ENCODE measurements at places on chromosomes 2 and 18.

- no peak for DNase-seq
Measured at GRCh38 chr2:86815611-86816010, 24.9 kb upstream of the CD8A start.

- no peak for DNase-seq
Measured at GRCh38 chr18:63828656-63829055, 53.4 kb downstream of the SERPINB7 start.

DNA sequence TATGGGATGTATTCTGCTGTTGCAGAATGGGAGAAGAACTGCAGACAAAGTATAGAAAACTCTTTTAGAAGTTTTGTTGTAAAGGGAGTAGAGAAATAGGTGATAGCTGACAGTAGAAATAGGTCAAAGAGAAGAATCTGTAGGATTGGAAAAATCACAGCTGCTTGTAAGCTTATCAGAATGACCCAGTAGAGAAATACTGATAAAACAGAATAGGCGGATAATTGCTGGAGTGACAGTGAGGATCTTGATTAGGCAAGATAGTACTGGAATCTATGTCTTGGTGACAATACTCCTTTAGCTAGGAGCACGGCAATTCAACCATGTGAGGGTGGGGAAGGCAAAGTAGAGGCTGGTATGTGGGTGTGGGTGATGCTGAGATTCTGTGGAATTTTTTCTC, 4.5 kb upstream of the SMAD4 start:
- no peak for DNase-seq

GRCh38 chr18:65567372-65567771, 183.4 kb upstream of the CDH7 start:
- DNase-seq: peak; percentile 20

GRCh38 chr18:72201032-72201431, 343.1 kb downstream of the CBLN2 start:
- no peak for DNase-seq

DNA sequence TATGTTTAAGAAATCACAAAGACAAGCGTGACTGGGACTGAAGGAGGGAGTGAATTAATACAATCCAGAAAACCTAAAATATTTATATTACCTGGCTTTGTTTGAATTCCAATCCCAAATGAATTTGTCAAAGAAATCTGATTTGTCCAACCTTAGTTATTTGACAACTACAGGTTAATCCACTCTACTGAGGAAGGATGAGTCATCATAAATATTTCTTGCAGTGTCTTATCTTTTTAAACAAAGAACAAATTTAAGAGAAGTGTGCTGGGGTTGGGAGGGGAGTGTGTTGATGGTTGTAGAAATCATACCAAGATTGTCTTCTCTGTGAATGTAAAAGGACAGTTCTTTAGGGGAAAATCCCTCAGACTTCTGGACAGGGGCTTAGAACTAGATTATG, 1106.3 kb upstream of the SLC39A10 start:
- no peak for DNase-seq

DNA sequence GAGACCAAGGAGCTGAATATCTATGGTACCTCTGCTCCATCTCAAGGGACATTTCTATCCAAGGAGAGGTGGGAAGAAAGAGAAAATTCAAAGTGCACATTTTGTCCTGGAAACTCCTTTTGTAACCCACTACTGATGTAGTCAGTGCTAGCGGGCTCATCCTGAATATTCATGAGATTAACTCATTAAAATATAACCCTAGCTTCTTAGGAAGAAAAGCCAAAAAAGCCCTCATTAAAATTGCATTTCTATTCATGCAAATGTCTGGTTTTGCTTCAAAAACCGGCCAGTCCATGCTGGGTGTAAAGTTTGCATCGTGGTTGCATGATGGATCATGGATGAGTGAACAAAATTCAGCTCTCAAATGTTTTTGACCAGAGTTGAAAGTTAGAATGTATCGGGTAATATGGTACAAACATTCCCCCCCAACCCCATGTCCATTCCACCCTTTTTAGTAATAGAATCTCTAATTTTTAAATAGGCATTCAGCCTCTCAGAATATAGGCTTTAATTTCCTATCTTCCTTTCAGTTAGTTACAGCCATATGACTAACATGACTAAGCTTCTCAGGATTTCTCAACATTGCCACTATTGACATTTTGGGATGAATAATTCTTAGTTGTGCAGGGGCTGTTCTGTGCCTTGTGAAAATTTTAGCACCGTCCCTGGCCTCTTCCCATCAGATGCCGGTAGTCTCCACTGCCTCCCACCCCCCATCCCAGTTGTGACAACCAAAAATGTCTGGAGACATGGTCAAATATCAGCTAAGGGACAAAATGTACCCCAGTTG, 104.2 kb upstream of the RND3 start:
- DNase-seq: no peak

DNA sequence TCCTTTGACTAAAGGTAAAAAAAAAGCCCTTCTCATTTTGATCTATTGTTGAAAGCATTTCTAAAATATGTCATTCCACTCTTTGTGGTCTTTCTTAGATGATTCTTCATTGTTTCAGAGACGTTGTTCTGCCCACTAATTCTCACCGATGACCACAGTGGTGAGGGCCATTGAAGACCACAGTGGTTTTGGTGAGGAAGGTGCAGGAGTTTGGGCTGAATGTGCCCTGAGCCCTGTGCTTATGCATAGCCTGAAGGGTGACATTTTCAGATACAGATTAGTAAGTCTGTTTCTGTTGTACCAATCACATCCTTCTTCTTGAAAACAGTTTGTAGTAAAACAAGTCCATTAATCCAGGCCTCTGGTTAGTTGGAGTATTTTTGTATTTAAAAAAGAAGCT, 251.3 kb upstream of the ATP5MC3 start:
- no peak for DNase-seq

- DNase-seq: peak; percentile 75
Measured at GRCh38 chr2:207474863-207475485, 54.8 kb upstream of the CREB1 start.

DNA sequence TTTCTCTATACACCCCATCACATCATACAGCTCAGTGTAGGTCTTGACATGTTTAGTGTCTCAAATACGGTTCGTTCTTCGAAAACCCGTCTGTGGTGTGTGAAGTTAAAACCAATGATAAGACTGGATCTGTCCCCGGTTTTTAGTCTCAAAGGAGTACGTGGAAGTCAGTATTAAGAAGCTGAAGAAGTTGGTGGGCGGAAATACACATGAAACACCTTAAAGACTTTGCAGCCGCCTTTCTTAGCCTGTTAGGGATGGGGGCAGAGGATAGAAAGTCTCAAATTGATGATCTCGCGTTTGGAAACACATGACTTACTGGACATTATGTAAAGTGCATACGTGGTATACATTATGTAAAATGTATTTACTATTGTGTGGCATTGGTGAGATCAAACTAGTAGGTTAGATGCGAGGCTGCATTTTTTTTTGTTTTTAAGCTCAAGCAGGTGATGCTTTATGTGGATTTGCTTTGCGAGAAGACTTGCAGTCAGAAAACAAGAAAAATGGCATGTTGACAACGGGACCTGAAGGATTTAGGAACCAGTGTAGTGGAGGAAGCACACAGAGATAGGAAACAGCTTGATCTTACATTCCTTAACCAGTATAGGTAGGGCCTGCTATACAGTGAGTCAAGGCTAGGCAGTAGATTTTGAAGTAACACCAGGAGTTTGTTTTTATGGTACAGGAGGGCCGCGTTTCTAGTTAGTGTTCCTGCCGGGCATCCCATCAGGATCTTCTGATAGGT, 1.2 kb downstream of the CNOT11 start:
- DNase-seq: no peak

DNA sequence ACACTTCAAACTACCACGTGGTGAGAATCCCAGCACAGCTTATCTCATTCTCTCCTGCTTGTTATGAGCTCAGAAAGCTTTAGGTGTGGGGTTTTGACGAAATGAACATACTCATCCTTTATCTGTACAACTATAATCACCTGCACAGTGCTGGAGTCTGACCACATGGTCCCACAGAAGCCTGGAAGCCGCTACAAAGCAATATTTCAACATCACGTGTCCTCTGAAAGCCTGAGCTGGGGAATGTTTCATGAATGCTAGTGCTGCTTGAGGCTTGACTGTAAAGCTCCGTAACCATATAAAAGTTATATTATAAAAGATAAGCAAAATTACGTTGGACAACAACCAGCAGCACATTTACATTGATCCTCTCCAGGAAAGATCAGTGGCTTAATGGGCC, 43.9 kb downstream of the PIEZO2 start:
- DNase-seq: no peak

- DNase-seq: no peak
Measured at GRCh38 chr18:78169174-78169864, 810.3 kb upstream of the SALL3 start.

DNA sequence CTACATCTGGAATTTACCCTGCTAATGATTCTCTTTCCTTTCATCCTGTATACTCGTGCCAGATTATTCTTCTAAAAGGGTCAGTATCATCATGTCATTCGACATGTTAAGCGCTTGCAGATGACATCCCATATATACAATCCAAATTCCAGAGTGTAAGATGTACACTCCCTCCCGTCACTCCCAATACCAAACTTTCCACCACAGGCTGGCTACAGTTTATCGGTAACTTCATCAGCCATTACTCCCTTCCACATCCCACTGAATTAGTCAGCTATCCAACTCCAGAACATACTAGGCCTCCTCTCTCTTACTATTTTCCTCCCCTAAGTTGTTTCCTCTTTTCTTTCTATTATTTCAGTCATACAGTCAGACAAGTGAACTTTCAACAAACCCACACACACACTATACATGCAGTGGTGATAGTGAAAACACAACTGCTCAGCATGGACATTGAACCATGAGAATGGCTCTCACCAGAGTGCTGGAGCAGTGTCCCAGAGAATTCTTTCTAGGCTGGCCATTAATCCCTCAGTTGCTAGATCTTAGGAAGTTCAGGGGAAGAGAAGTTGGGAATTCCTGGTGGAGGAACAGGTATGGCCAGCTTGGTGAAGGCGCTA, 10.6 kb upstream of the NMI start:
- DNase-seq: no peak
